WTC11 (cell line): ENCODE measurements at places on chromosomes 7 and 10.

GRCh38 chr7:29113384-29114102, 32.8 kb downstream of the CPVL start:
- peak; percentile 28 for DNase-seq

- no peak for DNase-seq
These were observed 74.2 kb downstream of the CTNNA3 start for GRCh38 chr10:67621834-67622233.

DNA sequence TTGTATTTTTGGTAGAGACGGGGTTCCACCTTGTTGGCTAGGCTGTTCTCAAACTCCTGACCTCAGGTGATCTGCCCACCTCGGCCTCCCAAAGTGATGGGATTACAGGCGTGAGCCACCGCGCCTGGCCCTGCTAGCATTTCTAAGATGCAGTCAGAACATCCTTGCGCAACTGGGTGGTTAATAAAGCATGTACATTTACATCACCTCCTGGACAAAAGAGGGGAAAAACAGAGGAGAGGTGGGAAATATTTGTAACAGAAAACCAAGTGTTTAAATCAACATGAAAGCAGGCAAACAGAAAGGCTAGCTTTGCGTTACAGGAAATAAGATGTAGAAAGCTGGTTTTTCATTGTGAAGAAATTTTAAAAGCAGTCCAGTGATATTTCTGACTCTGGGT, 220.9 kb upstream of the KMT2E start:
- DNase-seq, result no peak

GRCh38 chr7:151416941-151417315, 7.1 kb upstream of the WDR86 start:
- no peak for DNase-seq

DNA sequence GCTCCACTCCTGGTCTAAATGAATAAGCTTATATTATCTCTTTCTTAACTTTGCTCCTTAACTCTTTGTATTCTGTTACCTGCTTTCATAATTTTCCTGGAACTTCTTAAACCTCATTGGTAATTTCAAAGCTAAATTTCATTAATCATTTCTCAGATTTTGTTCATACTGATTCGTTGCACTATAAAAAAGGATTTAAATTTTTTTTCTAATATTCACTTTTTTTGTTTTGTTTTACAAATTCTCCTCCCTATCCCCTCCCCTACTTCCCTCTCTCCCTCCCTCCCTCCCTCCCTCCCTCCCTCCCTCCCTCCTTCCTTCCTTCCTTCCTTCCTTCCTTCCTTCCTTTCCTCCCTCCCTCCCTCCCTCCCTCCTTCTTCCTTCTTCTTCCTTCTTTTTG, 14.7 kb downstream of the ST7 start:
- no peak for DNase-seq

DNA sequence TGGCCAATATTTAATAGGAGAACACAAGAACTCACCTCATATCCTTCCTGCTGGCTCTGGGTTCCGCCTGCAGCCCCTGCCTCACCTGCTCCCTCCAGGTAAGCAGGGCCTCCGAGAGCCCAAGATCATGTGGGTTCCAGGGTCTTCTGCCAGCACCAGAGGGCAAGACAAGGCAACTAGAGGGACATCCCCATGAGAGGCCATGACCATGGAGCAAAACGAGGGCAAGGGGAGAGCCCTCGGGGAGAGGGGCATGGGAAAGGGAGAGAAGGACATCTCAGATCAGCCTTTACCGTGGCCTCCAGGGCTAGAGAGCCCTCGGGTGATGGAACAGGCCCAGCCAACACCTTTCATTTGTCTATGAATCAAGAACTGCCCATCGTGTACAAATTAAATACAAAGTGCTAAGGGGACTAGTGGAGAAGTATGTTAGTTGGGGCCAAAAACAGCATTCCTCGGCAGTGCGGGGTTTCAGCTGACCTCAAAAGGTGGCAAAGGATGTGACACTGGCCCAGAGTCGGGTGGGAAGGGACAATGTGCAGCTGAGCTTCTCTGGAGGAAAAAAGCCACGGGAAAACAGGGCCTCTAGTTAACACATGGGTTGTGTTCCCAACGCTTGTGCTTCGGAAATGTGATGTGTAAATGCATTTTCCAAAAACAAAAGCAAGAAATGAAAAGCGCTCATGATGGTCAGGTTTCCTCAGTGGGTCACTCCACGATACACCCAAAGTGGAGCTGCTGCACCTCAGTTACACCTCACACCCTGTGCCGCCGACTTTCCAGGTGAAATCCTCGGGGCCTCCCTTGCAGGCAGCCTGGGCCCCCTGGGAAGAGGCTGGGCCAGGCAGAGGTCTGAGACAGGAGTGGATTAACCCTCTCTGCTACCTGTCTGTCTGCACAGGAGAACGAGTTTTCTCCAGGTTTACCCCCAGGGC, 2.0 kb downstream of the AOC1 start:
- DNase-seq, result no peak

DNA sequence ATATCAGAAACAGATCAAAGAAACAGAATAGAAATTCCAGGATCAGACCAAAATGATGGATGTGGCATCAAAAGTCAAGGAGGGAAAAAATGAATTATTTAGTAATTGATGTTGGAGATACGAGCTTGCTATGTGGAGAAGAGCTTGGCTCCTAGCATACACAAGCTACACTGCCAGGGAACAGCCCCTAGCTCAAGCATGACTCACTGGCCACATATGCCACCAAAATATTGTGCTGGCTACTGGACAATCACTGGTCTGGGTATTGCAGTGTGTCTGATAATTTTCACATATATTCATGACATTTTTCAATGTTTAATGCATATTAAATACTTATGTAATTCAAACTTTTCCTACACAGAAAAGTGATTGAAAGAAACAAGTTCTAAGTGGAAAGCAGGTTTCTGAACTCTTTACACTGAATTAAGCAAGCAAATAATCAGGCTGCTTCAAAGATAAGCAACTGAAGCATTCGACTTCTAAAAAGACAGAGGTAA, 59.3 kb downstream of the OAT start:
- DNase-seq, result no peak

GRCh38 chr10:132649651-132650360, 112.2 kb downstream of the INPP5A start:
- no peak for DNase-seq

GRCh38 chr10:109166935-109167334, 756.4 kb downstream of the XPNPEP1 start:
- no peak for DNase-seq

GRCh38 chr10:1633783-1634182, 103.5 kb downstream of the ADARB2 start:
- DNase-seq, result no peak

DNA sequence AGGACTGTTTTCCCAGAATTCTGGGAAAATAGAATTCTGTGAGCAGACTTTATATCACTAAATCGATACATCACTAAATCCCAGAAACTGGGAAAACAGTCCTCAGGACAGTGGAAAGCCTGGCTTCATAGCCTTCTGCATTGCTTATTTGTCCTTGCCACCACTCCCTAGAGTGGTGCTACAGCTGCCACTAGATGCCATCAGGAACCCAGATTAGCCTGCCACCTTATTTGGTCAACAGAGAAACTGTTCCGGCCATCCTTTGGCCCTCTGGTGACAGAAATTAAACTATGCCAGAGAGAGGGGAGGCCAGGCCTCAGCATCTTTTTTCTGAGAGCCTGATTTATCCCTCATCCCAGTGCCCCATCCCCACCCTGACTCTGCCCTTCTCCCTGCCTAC, 19.6 kb upstream of the NFKB2 start:
- no peak for DNase-seq

- no peak for DNase-seq
These were observed 153.3 kb downstream of the ZMYND11 start for GRCh38 chr10:288316-289200.

DNA sequence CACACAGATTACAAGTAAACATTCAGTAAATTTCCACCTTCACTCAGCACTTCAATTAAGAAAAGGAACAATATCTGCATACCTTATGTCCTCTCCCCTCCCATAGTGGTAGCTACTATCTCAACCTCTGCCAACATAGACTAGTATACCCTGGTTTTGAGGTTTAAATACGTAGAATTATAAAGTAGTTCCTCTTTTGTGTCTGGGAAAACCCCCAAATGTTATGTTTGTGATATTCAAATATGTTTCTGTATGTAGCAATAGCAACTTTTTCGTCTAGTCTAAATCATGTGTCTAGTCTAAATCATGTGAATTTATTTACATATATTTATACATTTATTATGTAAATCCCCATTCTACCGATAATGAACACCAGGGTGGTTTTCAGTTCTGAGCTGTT, 13.2 kb upstream of the CAMK2B start:
- no peak for DNase-seq
